ENCODE measurements at places on chromosomes 5 and 9.

DNA sequence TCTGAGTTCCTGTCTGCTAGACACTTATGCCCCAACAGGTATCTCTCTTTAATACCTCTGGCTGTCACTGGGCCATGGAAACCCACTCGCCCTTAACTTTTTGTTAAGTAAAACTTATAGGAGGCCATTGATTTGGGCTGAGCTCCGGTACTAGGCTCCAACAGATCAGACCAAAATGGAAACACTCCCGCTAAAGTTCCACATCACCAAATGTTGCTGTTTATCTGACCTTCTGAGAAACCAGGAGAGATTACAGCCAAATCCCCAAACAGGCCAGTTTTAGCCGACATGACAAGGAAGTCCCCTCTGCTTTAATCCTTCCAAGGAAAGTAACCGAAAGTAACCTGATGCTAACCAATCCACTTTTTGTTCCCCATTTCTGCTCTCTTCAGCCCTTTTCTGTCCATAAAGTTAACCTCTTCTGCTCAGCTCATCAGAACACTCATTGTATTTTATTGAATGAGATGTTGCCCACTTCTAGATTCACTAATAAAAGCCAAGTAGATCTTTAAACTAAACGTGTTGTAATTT lies 115.2 kb upstream of the LHFPL2 start:
- no peak for DNase-seq

- peak; percentile 65 for DNase-seq
Observed at GRCh38 chr5:142770650-142771609, 753 bp downstream of the ARHGAP26 start.

DNA sequence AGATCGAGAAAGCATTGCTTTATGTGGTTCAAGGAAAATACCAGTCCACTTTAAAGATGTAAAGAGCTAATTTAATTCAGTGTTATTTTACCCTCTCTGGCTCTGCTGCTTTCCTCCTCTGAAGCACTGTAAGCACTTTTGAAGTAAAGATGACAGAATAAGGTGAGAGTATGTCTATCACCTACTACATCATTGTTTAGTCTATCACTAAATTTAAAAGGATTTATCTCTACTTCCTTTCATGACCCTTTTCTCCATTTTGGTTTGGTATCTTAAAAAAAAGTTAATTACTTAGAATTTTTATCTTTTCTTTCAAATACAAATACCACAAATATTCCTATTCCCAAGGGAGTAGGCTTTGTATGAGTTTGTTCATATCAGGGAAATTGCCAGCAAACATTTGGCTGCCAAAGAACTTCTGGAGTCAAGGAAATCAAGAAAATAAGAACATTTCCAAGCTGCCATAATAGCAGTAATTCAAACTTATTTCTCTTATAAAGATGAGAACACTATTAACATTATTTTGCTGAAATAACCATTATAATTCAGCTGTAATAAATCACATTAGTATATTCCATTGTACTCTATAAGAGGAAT lies 77.8 kb downstream of the SLC38A9 start:
- DNase-seq, result no peak

DNA sequence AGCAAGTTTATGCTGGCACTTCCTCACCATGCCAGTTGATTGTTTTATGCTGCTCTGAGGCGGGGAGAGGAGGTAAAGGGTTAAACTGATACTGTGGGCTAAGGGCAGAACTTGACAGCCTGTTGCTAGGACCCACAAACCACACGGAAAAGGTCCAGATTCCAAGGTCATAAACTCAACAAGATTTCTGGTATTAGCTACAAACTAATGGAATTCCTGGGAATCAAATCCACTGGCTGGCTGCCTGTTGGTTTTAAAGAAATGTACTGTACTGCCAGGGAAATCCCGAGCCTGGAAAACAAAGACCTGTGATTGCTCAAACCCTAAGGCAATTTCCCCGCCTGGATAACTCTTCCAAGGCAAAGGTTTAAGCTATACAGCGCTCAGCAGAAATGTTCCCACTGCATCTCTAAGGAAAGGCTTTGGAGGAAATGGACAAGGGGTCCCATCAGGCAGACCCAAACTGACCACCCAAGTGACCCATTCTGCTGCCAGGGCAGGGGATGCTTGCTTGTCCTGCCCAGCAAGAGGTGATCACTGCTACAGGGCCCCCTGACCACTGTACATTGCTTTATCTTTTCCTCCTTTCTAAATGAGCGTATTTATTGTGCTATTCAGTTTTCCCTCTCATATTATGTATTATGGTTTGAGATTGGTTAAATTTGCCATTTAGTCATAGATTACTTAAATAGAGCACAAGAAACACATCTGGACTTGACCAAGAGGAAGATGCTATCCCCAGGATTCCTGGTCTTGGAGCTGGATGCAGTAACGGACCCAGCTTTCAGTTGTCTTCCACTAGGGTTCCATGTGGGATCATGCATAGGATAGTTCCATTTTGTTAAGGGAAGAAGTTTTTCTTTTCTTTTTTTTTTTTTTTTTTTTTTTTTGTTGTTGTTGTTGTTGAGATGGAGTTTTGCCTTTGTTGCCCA lies 124.3 kb downstream of the SUSD1 start:
- peak; percentile 51 for DNase-seq

DNA sequence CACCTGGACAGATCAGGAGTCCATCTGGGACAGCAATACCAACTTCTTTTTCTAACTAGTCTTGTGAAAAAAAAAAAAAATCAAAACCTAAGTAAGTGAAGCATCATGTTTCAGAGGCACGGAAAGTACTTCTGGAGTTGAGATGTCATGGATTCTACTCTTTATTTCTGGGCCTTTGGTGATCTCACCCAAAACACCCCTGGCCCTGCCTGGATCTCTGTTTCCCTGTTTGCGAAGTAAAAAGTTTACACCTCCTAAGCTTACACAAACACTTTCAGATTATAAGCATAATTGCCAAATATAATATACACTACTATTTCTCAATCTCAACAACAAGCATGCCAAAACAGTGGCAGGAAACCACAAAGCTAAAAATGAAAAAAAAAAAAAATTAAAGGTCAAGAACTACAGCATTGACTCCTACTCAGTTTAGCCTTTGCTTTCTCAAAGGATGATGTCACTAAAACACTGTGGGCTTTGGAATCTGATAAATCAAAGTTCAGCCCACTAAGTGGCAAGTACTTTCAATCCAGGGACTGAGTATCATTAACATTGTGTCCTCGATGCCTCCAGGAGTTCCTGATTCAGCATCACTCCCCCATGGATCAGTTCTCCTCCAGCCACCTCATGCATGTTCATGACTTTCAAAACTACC lies 291.9 kb downstream of the NFIB start:
- DNase-seq, result no peak

DNA sequence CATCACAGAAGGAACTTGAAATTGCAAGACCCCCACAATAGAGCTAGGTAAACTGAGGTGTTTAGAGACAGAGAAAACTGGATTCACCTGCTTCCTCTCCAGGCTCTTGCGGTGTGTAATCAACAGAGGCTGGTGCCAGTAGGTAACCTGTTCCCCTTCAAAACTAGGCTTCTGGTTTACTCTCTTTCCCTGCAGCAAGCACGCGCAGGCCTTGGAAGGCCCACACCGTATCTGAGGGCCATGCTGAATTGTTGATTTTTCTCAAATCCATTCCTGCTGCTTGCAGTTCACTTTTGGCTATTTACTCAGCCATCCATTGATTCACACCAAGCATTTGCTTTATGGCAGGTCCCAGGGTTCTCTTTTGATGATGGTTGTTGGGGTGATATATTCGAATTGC lies 667 bp upstream of the FRRS1L start:
- no peak for DNase-seq

DNA sequence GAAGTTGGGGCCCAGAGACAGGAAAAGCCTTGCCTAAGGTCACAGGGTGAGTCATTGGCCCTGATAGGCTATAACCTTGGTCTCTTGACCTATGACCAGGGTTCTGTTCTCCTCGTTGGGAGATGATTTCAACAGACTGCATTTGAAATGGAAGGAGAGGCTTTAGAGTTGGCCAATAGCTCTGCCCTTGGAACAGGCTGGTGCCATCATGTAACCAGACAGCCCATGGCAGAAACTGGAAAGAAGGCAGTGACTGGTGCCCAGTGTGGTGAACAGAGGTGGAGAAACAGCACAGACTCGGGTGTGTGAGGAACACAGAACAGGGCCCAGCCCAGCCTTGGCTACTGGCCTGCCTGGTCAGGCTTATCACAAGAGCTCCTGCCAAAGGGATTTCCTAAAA lies 109.8 kb upstream of the SLC25A48 start:
- DNase-seq, result no peak

- no peak for DNase-seq
Observed at GRCh38 chr5:125258615-125259014, 512.2 kb upstream of the ZNF608 start.

- no peak for DNase-seq
Observed at GRCh38 chr5:119212026-119212425, 141.1 kb downstream of the DMXL1 start.

DNA sequence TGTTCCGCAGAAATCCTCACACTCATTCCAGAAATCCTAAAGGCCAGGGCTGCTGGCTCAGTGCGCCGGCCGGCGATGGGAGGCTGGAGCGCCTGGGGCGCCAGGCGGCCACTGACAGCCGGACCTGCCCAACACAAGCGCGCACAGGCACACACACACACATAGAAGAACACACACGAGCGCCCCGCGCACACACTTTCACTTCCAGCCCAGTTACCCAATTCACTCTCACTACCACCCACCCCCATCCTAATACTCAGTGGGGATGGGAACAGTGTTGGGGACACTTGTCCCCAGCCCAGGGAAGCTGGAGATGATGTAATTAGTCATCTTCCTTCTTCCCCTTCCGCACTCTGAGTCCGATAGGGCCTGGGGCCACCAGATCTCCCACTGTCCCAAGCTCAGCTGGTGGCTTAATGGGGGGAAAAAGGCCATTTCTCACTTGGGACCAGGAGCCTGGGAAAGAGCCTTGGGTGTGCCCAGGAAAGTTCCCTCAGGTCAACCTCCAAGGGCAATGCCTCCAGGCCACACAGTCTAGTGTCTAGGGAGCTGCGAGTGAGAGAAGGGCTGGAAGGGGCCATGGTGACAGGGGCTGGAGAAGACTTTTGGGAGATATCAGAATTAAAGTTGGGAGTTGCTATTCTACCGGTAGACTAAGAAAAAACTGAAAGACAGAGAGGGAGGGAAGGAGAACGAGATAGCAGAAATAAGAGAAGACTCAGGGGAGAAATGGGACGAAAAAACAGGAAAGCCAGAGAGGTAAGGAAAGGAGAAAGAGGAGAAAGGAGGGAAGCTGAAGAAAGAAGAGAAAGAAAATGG lies 1.7 kb downstream of the EBF1 start:
- DNase-seq, result no peak

- DNase-seq, result no peak
Observed at GRCh38 chr5:167242701-167243100, 1048.7 kb upstream of the WWC1 start.

DNA sequence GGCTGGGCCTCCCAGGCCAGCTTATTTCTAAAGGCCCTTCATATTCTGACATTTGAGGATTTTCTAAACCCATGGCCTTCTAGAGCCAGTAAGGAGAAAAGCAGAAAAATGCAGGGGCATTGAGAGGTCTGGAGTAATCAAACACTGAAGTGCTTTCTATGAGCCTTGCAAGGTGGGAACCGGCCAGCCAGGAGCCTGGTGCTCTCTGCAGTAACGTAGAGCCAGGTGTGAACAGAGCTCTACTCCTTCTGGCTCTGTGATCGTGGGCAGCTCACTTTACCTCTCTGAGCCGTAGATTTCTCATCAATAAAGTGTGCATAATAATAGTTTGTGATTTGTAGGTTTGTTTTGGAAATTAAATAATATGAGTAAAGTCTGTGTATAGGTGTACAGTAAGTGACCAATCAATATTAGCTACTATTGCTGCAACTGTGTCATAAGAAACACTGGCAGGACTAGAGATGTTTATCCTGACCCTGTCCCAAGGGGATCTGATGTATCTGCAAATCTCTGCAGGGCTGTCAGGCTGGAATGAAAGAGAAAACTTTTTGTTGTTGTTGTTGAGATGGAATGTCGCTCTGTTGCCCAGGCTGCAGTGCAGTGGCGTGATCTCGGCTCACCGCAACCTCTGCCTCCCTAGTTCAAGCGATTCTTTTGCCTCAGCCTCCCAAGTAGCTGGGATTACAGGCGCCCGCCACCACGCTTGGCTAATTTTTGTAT lies 2.7 kb downstream of the SYNPO start:
- no peak for DNase-seq

- no peak for DNase-seq
Observed at GRCh38 chr9:77710316-77710715, 62.2 kb upstream of the GNA14 start.

DNA sequence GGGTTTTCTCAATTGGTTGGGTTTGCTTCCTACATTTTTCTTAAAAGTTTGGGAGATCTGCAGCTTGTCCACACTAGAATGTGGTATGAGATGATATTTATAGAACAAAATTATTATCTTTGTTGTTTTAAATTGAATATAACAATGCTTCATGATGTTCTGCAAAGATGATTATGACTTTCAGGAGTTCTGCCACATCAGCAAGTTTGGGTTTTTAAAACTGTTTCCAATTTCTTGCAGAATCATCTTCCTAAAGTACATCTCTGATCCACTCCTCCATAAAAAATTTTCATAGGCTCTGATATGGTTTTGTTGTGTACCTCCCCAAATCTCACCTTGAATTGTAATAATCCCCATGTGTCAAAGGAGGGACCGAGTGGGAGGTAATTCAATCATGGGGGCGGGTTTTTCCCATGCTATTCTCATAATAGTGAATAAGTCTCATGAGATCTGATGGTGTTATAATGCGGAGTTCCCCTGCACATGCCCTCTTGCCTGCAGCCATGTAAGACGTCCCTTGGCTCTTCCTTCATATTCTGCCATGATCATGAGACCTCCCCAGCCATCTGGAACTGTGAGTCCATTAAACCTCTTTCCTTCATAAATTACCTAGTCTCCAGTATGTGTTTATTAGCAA lies 119.1 kb upstream of the PTGER4 start:
- DNase-seq, result no peak

GRCh38 chr5:140113180-140113698 lies 670 bp upstream of the PURA start:
- DNase-seq, result no peak

DNA sequence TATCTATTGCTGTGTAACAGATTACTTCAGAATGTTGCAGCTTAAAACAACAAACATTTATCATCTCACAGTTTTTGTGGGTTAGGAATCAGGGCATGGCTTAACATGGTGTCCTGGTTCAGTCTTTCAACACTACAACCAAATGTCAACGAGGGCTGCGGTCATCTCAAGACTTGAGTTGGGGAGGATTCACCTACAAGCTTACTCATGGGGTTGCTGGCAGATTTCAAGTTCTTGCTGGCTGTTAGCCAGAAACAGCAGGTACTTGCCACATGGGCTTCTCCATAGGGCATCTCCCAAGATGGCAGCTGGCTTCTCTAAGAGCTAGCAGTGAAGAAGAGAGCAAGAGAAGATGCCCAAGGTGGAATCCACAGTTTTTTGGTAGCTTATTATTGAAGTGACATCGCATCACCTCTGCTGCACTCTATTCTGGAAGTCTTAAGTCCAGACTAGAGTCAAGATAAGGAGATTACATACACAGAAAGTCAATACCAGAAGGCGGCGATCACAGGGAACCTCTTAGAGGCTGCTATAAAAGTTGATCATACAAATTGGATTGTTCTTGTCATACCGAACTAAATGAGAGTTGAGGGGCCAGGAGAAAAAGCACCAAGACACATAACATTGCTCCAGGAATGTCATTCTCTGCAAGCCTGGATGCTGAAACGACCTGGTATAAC lies 42.2 kb downstream of the C9orf153 start:
- no peak for DNase-seq

All from breast epithelium (tissue), 4 donors.